NCI-H2081 treated with DMSO at 0.1 percent for 48 hours (cell line): ENCODE measurements at places on chromosomes 1 and 21.

DNA sequence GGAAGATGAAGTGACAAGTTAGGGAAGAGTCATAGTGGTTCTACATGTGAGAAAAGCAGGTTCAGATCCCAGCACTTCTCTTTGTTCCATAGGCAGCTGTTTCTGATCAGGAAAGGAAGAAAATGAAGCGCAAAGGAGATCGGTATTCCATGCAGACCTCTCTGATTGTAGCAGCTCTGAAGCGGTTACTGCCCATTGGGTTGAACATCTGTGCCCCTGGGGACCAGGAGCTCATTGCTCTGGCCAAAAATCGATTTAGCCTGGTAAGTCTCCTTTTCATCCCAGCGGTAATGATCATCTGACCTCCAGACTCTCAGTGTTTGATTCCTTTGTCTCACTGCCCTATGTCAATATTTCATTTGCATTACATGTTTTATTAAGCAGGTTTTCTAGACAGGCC, 173.6 kb downstream of the ZP4 start:
- no peak for DNase-seq

GRCh38 chr1:236520445-236521005, 3.3 kb upstream of the LGALS8 start:
- DNase-seq, result no peak

DNA sequence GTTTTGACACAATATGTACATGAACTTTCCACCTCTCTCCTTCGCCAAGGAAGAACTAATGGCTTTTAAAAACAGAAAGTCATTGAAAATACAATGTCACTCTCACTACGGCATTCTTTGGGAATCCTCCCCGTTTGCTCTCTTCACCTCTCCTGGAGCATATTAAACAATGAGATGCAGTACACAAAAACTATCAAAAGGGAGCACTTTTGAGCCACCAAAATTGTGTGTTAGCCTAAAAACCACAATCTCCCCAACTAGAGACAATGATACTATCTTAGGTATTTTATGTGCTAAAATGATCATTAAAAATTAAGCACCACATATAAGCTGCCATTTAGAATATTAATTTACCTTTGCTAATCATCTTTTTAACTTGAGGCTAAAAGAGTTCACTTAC, 425.5 kb downstream of the KCTD3 start:
- peak; percentile 8 for DNase-seq

- no peak for DNase-seq
Measured at GRCh38 chr1:169466259-169467230, 19.2 kb downstream of the SLC19A2 start.

DNA sequence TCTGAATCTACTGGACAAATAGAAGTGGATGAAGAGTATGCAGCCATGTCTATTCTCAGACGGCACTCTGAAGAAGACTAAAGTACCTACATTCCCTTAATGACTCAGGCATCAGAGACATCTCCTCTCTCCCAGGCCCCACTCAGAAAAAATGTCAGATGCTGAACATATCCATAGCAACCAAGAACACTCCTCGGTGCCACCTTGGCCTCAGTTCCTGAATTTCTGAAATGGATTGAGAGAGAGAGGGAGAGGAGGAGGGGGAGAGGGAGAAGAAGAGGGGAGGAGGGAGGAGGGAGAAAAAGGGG, 16.0 kb upstream of the OVAAL start:
- DNase-seq, result no peak

GRCh38 chr1:61301824-61302657, 219.7 kb downstream of the NFIA start:
- DNase-seq, result no peak

- DNase-seq, result no peak
Measured at GRCh38 chr1:240352769-240353168, 259.2 kb downstream of the GREM2 start.

DNA sequence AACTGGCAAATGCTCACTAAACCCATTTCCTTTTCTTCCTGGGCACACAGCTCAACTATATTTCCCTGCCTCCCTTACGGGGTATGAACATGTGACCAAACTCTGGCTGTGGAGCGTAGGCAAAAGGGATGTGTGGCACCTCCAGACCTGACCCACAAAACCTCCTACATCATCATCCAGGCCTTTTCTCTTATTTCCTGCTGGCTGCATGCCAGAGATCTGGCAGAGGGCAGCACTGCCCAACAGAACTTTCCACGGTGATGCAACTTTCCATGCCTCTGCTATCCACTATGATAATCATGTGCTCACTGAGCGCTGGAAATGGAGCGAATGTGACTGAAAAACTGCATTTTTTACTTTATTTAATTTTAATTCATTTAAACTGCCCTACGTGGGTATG, 99.6 kb upstream of the CACNA1E start:
- no peak for DNase-seq

DNA sequence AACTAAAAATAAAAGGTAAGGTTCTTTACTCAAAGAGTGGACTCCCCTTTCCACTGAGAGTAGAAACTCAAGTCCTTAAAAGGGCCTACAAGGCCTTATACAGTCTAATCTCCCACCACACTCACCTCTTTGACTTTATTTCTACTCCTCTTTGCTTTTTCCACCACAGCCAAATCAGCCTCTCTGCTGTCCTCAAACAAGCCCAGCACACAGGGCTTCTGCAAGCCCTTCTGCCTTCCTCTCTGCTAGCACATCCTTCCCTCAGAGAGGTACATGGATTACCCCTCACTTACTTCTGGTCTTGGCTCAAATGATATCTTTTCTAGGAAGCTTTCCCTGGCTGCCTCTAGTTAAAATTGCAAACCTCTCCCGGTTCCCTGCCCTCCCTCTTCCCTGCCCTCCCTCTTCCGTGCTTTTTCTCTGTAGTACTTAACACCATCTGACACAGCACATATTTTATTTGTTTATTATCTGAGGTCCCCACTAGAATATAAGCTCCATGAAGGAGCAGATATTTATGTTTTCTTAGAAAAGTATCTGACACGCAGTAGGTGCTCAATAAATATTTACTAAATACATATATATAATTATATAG, 1.7 kb downstream of the LYST start:
- no peak for DNase-seq

GRCh38 chr1:84835169-84835568, 57.8 kb downstream of the LPAR3 start:
- DNase-seq, result no peak

DNA sequence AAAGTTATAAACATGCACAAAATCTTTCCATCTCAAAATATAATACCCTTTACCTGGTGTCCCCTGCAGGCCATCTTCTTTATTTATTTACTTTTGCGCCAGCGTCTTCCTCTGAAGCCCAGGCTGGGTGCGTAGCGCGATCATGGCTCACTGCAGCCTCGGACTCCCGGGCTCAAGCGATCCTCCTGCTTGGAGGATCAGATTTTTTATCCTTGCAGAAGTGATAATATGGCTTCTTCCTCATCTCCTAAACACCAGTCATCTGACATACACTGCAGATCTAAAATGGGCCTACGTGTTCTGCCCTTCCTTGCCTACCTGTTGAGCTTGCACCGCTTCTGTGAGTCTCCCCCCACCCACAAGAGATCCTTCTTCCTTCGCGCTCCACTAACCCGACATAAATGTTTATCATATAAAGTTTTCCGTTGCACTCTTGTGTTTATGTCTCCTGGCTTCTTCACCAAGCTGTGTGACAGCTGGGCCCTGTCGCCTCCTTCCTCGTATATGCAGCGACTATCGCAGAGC, 506 bp upstream of the SRP9 start:
- peak; percentile 68 for DNase-seq

DNA sequence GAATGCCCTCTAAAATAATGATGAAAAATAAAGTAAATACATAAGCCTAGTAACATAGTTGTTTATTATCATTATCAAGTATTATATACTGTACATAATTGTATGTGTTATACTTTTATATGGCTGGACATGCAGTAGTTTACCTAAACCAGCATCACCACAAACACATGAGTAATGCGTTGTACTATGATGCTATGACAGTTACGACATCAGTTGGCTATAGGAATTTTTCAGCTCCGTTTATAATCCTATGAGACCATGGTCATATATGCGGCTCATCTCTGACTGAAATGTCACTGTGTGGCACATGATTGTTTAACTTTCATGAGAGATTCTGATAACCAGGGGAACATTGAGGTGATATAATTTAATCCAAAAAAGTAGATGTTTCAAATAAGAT, 352.1 kb downstream of the ST6GALNAC3 start:
- DNase-seq, result no peak

- DNase-seq, result no peak
Measured at GRCh38 chr21:39805983-39806382, 61.0 kb downstream of the IGSF5 start.

DNA sequence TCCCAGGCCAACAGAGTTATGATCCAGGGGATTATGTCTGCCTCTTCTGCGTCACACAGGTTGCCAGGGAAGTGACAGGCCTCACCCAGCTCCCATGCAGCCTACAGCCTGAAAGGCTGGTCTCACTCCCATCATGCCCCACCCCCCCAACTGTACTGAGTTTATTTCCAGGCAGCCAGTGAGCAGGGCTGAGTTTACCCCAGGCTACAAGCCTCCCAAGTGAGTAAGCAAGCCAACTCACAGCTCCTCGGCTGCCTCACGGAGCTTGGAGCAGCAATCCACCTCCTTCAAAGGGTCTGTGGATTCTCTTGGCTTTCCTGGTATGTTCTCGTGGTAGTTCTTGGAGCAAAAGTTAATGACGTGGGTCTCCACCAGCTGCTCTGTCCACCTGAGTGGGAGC, 1147.6 kb upstream of the ADGRL4 start:
- DNase-seq, result no peak

DNA sequence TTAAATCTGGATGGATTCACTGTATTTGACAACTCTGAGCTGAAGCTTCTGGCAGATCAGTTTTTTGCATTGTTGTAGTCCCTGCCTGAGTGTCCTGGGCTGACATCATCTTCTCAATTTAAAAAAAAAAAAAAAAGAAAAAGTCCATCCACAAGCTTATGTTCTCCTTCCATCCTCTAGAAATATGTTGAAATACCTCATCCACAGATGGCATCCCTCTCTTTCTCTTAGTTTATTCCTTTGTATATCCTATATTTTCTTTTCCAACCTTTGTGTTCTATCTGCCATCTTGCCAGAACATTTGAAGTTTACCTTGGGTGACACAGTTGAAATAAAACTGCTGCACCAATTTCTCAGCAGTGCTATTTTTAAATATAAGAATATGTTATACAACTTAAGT, 184.4 kb upstream of the PKN2 start:
- DNase-seq, result no peak

GRCh38 chr1:159987186-159987585, 33.1 kb upstream of the SLAMF9 start:
- no peak for DNase-seq

- no peak for DNase-seq
Measured at GRCh38 chr1:20836230-20836629, 49.1 kb upstream of the HP1BP3 start.

GRCh38 chr1:204828352-204828850, 42.3 kb upstream of the NFASC start:
- peak; percentile 34 for DNase-seq

- DNase-seq, result no peak
Measured at GRCh38 chr1:220788900-220789299, 2.2 kb downstream of the MTARC1 start.

GRCh38 chr1:221961532-221962292, 219.8 kb upstream of the DUSP10 start:
- DNase-seq, result no peak

DNA sequence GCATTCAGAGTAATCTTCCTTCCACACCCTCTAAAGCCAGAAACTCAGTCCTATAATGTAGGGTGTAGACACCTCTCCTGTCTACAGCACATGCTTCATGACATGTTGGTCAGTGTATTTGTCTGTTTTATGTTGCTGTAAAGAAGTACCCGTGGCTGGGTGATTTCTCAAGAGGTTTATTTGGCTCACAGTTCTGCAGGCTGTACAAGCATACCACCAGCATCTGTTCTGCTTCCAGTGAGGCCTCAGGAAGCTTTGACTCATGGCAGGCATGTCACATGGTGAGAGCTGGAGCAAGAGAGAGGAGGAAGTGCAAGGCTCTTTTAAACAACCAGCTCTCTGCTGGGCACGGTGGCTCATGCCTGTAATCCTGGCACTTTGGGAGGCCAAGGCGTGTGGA, 12.1 kb downstream of the PLOD1 start:
- no peak for DNase-seq

GRCh38 chr1:154158307-154159125, 3.6 kb upstream of the NUP210L start:
- no peak for DNase-seq
